ENCODE measurements at places on chromosomes 5 and 9. TPM values are rescaled to one million over a fixed set of nuclear protein-coding genes. Genes with fewer than 3 reads are reported as not detected.

DNA sequence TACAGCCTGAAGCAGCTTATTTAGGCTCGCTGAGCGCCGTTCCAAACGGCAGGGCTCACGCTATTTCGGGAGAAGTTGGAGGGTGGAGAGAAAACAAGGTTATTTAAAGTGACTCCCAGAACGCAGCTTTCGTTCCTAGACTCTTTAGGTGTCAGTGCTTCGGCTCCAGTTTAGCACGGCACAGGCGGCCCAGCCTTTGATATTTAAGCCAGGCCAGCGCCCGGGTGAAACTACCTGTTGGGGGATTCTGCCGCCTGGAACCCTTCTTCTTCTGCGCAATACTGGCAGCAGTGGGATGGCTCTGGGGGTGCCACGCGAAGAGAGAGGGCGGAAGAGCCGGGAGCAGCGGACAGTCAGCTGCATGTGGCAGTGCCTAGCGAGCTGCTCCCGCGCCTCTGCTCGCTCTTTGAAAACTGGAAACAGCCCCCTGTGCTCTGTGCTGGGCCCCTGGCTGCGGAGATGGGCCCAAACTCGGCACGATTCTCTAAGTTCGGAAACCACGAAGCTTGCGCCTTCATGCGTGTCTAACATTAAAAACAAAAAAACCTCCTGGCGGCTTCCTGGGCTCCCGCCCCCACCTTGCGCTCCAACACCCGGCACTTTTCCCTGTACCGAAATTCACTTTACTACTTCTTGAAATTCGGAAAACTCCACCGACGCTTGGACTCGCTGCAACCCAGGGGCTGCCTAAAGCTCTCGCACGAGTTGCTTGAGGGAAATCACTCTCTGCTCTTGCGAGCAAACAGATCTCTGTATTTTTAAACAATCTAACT, 34.6 kb upstream of the NFIB start:
- no peak overlapping the region for H3K27ac ChIP-seq
- H3K4me3 ChIP-seq = no peak overlapping the region
- peaks cover 7% of the 10 kb centered on the region for H3K4me1 ChIP-seq
- H3K27me3 ChIP-seq = peaks cover 69% of the 10 kb centered on the region
- no peaks in the 10 kb centered on the region for H3K36me3 ChIP-seq
- no peak for DNase-seq

DNA sequence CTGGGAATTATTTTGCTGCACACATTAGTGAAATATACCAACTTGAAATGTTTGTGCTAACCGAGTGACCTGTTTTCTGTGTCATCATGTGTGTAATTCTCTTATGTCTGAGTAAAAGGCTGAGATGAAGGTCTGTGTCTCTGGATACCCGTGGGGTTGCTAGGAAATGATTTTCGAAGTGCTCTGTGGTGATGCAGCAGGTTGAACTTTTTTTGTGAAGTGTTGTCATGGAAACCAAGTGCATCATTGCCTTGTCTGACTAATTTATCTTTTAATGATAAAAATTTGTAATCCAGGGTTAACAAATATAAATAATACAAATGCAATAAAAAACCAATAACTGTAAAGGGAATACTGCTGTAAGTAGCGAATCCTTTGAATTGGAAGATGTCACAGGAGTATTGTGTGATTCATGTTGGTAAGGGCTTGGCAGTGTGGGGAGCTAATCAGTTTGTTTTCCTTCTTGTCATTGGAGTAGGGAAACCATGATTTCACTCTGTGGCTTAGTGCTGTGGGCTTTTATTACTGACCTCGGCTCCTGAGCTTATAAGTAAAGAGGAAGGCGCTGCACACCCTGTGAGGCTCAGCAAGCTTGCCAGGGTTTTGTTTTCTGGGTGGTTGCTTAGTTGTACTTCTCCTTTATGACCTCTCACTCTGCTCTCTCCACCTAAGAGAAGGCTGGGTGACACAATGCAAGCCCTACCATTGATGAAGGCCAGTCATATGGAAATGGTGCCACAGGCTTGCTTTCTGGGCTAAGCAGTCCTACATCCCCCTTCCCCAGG, 22.3 kb downstream of the PDE8B start:
- DNase-seq = no peak
- H3K27ac ChIP-seq = no peak overlapping the region
- H3K4me3 ChIP-seq = no peak overlapping the region
- H3K27me3 ChIP-seq = peaks cover 19% of the 10 kb centered on the region
- H3K36me3 ChIP-seq = no peaks in the 10 kb centered on the region

DDX4 gene
- not detected for total RNA-seq

DNA sequence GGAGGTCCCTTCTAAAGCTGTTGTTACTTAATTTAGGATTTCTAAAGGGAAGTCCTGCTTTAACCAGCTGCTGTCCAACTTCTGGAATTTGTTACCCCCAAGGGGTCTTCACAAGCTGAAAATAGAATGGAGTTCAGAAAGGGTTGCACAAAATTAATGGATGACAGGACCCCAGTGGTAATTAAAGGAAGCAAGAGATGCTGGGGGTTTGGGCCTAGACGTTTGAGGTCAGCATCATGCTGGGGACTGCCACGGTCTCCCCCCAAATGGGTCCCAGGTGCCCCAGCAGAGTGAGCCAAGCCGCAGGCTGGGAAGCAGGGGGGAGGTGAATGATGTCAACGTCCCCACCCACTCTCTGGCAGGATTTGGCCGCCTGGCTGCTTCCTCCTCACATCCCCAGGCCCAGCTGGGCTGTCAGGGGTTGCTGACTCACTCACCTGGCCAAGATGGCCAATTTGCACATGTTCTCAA, 97.5 kb upstream of the ARAP3 start:
- H3K4me3 ChIP-seq = no peak overlapping the region
- peaks cover 2% of the 10 kb centered on the region for H3K27me3 ChIP-seq
- no peaks in the 10 kb centered on the region for H3K36me3 ChIP-seq
- no peak overlapping the region for H3K27ac ChIP-seq
- peak; percentile 10 for DNase-seq

SPAAR gene
- total RNA-seq = not detected

Data from activated CD4-positive, alpha-beta T cell treated with anti-CD3 and anti-CD28 coated beads for 36 hours (primary cell).